NCI-H1436 (cell line): ENCODE measurements at places on chromosomes 16 and 17.

DNA sequence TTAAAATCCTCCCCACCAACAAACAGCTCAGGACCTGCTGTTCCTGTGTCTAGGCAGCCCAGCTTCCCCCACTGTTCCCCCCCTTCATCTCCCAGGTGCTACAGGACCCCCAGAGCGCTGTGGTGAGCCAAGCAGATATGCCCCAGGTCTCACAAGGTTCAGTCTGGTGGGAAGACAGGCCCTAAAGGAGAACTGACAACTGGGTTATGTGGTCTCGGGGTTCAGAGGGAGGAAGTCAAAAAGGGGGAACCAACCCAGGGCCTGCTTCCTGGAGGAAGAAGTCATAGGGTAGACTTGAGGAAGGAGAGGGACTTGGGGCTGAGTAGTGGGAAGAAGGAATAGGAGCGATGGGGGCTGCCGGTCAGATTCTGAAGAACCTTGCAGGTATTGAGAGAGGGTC is 2.6 kb downstream of the RIPOR1 start:
- DNase-seq: no peak

DNA sequence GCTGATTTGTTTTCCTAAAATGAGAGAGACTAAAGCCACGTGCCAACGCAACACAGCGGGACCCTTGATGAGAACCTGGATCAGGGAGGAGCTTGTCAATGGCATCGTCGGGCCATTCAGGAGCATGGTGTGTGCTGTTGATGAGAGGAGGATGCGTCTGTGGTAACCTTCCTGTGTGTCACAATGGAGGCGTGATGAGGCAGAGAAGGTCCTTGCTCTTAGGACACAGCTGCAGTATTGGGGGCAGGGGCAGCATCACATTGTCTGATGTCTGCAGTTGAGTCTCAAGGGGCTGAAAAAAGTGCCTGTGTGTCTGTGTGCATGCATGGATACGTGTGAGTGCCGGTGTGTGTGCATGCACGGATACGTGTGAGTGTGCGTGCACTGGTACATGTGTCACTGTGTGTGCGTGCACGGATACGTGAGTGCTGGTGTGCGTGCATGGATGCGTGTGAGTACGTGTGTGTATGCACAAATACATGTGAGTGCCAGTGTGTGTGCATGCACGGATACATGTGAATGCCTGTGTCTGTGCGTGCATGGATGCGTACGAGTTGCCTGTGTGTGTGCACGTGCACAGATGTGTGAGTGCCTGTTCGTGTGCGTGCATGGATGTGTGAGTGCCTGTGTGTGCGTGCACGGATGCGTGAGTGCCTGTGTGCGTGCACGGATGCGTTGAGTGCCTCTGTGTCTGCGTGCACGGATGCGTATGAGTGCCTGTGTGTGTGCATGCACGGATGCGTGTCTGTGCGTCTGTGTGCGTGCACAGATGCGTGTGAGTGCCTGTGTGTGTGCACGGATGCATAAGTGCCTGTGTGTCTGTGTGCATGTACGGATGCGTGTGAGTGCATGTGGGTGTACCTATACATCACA is 39.3 kb downstream of the BAIAP2 start:
- no peak for DNase-seq

DNA sequence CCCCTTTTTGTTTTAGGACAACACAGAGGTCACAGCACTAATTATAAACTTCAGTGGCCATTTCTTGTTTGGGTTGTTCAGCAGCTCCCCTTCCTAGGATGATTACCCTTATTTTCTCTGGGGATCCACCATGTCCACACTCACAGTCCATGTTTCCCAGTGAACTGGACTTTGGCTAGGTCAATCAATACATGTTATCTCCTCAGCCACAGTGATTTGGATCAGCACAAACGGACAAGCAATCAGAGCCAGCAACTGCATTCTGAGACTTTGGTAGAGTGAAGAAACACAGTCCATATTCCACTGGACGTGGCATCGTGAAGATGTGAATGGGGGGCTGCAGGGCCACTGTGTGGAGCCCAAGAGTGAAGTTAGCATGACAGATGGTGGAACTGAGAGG is 4.6 kb downstream of the TMEM220 start:
- no peak for DNase-seq

DNA sequence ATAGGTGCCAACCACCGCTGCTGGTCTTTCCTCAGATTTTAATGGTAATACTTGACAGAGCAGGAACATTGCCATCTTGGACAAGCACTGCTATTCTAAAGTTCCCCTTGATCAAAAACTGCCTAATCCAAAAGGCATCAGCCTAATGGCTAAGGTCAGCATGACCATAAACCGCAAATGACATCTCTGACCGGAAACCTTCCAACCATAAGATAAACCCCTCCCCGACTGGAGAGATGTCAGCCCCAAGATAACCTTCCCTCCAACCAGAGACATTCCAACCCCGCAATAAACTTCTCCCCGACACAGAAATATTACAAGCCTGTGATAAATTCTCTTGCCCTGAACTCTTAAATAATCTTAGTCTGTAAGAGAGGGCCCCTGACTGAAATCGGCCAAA is 7.4 kb upstream of the DHX40 start:
- no peak for DNase-seq

GRCh38 chr17:36074365-36074764 is 10.3 kb downstream of the CCL18 start:
- DNase-seq: no peak

DNA sequence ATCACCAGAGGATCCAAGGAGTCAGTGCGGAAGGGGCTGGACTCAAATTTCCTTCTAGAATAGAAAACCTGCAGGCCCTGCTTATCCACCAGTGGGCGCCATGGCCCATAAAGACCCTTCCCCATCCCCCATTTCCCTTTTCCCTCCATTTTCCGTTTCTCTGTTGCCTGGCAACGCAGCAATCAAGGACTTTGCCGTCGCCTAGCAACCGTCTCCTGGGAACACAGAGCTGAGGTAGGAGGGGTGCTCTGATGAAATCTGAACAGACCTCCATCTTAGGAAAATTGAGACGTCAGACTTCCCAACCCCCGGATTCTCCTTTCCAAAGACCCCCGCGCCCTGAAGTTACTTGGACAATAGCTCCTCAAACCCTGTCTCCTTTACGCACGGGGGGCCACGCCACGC is 5.7 kb downstream of the DLG4 start:
- DNase-seq: peak; percentile 98

- DNase-seq: peak; percentile 38
Observed at GRCh38 chr16:54505549-54506213, 219.1 kb upstream of the IRX3 start.

GRCh38 chr16:28087675-28088300 is 24.3 kb upstream of the GSG1L start:
- DNase-seq: no peak

DNA sequence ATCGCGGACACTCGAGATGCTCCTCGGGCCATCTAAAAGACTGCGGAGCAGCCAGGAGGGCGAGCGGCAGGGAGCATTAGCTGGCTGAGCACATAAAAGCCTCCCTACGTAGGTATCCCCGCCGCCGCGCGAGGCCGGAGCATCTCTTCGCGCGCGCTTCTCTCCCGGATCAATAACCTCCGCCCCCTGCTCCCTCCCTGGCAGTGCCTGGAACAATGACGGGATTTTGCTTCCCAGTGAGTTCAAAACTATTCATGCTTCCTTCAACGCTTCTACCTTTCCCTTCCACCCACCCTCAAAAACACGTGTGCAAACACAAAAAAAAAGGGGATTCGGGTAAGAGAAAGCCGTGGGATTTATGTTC is 984 bp downstream of the CENPV start:
- DNase-seq: peak; percentile 69

- DNase-seq: no peak
Observed at GRCh38 chr17:70498631-70499030, 329.3 kb downstream of the KCNJ2 start.

- DNase-seq: peak; percentile 35
Observed at GRCh38 chr16:89442990-89443726, 47.2 kb downstream of the ANKRD11 start.

GRCh38 chr17:42819939-42820535 is 4.0 kb downstream of the BECN1 start:
- peak; percentile 54 for DNase-seq

GRCh38 chr16:77588389-77588788 is 133.9 kb upstream of the NUDT7 start:
- DNase-seq: no peak

DNA sequence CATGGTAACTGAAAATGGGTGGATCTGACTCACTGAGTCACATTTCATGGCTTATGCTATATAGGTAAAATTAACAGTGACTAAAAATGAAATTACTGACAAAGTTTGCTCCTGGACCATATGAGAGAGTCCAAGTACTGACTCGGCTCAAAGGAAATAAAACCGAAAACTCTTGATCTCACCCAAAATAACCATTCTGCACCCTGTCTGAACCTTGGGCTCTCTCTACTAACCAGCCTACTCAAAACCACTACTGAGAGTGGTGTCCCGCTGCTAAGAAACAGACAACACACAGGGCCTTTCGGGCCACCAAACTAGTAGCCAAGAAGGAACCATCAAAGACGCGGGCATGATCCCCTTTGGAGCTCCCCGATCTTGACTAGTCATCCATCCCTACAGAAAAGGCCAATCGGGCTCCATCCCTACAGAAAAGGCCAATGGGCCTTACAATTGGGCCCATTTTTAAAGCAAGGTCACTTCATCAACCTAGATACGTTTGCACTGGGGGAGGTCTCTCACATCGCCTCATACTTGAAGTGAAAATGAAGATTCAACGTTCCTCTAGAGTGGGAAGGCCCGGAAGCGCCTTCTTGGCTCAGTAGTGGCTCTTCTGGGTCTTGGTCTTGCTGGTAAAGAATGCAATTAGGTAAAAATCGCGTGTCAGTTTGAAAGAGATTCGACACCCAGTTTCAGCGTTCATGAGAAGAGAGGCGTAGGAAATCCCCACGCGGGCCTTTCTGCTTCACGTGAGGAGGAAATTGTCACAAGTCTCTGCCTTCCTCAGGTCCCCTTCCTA is 720 bp upstream of the ZPBP2 start:
- no peak for DNase-seq

- no peak for DNase-seq
Observed at GRCh38 chr16:68187505-68187904, 48.4 kb downstream of the ESRP2 start.

GRCh38 chr16:11140098-11140375 is 116.0 kb downstream of the SOCS1 start:
- no peak for DNase-seq

DNA sequence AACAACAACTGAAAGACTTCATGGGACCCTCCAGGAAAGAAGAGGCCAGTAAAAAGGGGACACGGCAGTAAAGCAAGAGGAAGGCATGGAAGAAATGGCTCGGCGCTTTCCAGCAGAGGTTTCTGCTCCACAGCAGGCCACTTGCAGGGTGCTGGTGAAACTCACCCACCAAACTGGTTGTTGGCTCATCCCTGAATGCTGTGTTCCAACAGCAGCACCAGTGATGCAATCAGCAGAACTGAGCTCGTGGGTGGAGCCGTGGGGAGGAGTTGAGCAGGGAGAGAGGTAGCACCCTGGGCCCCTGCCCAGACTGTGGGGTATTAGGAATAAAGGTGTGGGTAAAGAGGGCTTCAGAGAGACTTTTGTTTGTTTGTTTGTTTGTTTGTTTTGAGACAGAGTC is 62.8 kb upstream of the ADCY9 start:
- no peak for DNase-seq

GRCh38 chr16:74480150-74481029 is 59.1 kb upstream of the CLEC18B start:
- DNase-seq: no peak

GRCh38 chr17:4019275-4019674 is 55.0 kb upstream of the ATP2A3 start:
- DNase-seq: no peak

DNA sequence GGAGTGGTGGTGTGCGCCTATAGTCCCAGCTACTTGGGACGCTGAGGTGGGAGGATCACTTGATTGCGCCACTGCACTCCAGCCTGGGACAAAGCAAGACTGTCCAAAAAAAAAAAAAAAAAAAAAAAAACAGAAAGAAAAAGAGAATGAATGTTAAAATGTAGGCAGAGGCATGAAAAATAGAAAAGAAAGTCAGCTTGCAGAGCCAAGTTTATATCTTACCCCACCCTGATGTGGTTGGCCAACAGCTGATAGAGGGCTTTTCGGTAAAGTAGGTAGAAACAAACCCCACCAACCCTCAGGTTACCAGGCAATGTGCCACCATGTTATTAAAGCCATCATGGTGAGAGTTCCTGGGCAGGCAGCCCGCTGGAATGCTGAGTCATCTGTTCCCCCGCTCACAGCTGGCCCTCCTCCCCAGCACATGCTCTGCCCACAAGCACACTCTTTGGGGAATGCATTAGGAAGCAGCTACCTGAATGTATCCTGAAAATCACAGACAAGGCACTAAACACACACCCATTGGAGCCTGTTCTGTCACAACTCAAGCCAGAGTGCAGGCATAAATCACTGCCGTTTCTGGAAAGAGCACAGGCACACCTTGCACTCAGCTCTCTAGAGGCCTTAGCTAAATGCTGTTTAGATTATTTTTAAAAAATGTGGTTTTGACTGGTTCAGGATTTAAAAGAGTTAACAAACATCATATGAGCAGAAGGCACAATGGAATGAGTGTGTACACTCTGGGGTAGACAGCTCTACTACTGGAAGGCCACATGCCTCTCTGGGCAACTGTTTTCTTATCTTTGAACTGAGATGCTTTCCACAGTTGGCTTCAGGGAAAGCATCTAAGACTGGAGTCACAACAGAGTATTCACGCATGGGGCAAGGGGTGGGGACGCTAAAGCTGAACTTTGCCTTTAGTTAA is 128.5 kb downstream of the PARN start:
- peak; percentile 68 for DNase-seq

- no peak for DNase-seq
Observed at GRCh38 chr16:16149710-16150116, 73.6 kb downstream of the ABCC6 start.

- DNase-seq: no peak
Observed at GRCh38 chr16:83878838-83879237, 20.1 kb upstream of the MLYCD start.

GRCh38 chr16:51133183-51133582 is 17.9 kb downstream of the SALL1 start:
- DNase-seq: no peak

GRCh38 chr17:61208301-61209105 is 191.1 kb upstream of the TBX2 start:
- no peak for DNase-seq

- no peak for DNase-seq
Observed at GRCh38 chr17:73262676-73263642, 1.3 kb upstream of the CPSF4L start.

GRCh38 chr17:74744714-74745547 is 3.5 kb upstream of the NHERF1 start:
- peak; percentile 64 for DNase-seq

- DNase-seq: no peak
Observed at GRCh38 chr17:49229805-49230600, 584 bp downstream of the PHOSPHO1 start.

GRCh38 chr17:77609553-77610517 is 348.7 kb upstream of the TNRC6C start:
- DNase-seq: no peak

GRCh38 chr16:1054660-1055556 is 17.6 kb upstream of the SSTR5 start:
- no peak for DNase-seq
